ENCODE measurements at places on chromosomes 2 and 18. TPM values are rescaled to one million over a fixed set of nuclear protein-coding genes. Genes with fewer than 3 reads are reported as not detected.

FAM237A gene
- not detected for polyA plus RNA-seq

ABCA12 gene
- polyA plus RNA-seq = not detected

ABCB11 gene
- polyA plus RNA-seq = 0.02 TPM

PROM2 gene
- polyA plus RNA-seq = 6.1 TPM

HOXD9 gene
- polyA plus RNA-seq = 0.36 TPM

DAPL1 gene
- 0.31 TPM for polyA plus RNA-seq

SDC1 gene
- polyA plus RNA-seq = 2.8 TPM

CD302 gene
- 45.2 TPM for polyA plus RNA-seq

ADD2 gene
- polyA plus RNA-seq = 1.0 TPM

ASB3 gene
- 3.4 TPM for polyA plus RNA-seq

MYOM1 gene
- polyA plus RNA-seq = 4.8 TPM

XIRP2 gene
- polyA plus RNA-seq = 0.38 TPM

DSC2 gene
- polyA plus RNA-seq = 1.3 TPM

SPHKAP gene
- polyA plus RNA-seq = 0.01 TPM

PPP1CB gene
- polyA plus RNA-seq = 110 TPM

THAP4 gene
- 51.2 TPM for polyA plus RNA-seq

C2orf80 gene
- not detected for polyA plus RNA-seq

FAM117B gene
- polyA plus RNA-seq = 0.80 TPM

LOXL3 gene
- polyA plus RNA-seq = 0.78 TPM

ACTG2 gene
- polyA plus RNA-seq = 20.4 TPM

GPATCH11 gene
- 12.8 TPM for polyA plus RNA-seq

CHRNA1 gene
- polyA plus RNA-seq = 0.18 TPM

ALPI gene
- not detected for polyA plus RNA-seq

SLC4A5 gene
- 1.0 TPM for polyA plus RNA-seq

ITGB6 gene
- polyA plus RNA-seq = 2.0 TPM

MC2R gene
- polyA plus RNA-seq = not detected

CAPN10 gene
- polyA plus RNA-seq = 13.4 TPM

ASAP2 gene
- 24.0 TPM for polyA plus RNA-seq

MARCHF4 gene
- polyA plus RNA-seq = not detected

CNDP1 gene
- polyA plus RNA-seq = 0.20 TPM

TMEM17 gene
- 2.2 TPM for polyA plus RNA-seq

IL1RL1 gene
- 2.1 TPM for polyA plus RNA-seq

EPAS1 gene
- 202 TPM for polyA plus RNA-seq

CHRNG gene
- polyA plus RNA-seq = not detected

CD8B2 gene
- not detected for polyA plus RNA-seq

ZNF512 gene
- polyA plus RNA-seq = 18.8 TPM

CSRNP3 gene
- polyA plus RNA-seq = 0.11 TPM

NAGK gene
- polyA plus RNA-seq = 52.6 TPM

ANKRD30BL gene
- not detected for polyA plus RNA-seq

DUSP28 gene
- polyA plus RNA-seq = 4.3 TPM

EFR3B gene
- polyA plus RNA-seq = 1.1 TPM

PSD4 gene
- 1.2 TPM for polyA plus RNA-seq

PDCD1 gene
- 0.07 TPM for polyA plus RNA-seq

UGT1A6 gene
- 0.39 TPM for polyA plus RNA-seq

TANC1 gene
- polyA plus RNA-seq = 10.1 TPM

POMC gene
- polyA plus RNA-seq = 5.5 TPM

SERPINB11 gene
- polyA plus RNA-seq = not detected

MRO gene
- 0.85 TPM for polyA plus RNA-seq

MAP4K4 gene
- polyA plus RNA-seq = 34.8 TPM

RBKS gene
- 9.4 TPM for polyA plus RNA-seq

PTRHD1 gene
- polyA plus RNA-seq = 15.5 TPM

LRATD1 gene
- 3.5 TPM for polyA plus RNA-seq

IL1R2 gene
- polyA plus RNA-seq = 42.7 TPM

GPR35 gene
- polyA plus RNA-seq = 2.3 TPM

CRYGC gene
- not detected for polyA plus RNA-seq

Measured in adipose tissue (tissue), 3 donors.